ENCODE measurements at places on chromosomes 3 and 15.

GRCh38 chr3:13487403-13487802 lies 7.3 kb downstream of the HDAC11 start:
- no peak for DNase-seq

GRCh38 chr3:51269466-51269865 lies 115.6 kb upstream of the MANF start:
- no peak for DNase-seq

GRCh38 chr3:45169125-45169904 lies 23.1 kb upstream of the CDCP1 start:
- DNase-seq: no peak

DNA sequence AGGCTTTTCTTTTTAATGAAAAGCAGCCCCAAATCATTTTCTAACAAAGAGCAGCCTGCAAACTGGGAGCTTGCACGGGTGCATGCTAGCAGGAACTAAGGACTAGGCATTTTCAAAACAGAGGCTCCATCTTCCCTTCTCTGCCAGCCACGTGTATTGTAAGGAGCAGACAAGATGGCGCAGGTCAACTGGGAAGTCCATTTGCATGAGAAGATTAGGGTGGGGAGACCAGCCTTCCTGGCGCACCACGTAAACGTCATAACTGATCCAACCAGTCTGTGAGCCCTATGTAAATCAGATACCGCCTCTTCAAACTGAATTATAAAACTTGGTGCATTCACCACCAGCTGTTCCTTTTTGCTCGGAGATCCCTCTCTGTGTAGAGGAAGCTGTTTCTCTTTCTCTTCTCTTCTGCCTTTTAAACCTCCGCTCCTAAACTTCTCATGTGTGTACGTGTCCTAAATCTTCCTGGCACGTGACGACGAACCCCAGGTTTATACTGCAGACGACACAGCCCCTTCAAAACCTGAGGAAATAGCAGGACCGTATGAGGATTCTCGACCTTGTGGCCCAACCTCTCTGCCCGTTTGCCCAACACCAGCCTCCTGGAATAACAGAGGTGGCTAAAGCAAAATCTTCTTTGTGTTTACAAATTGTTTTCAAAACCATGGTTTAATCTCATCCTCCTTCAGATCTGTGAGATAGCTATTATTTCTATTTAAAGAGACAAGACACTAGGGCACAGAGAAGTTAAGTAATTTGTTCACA lies 26.4 kb upstream of the SLC30A4 start:
- DNase-seq: no peak

GRCh38 chr3:186298876-186299275 lies 63.2 kb downstream of the DGKG start:
- no peak for DNase-seq

DNA sequence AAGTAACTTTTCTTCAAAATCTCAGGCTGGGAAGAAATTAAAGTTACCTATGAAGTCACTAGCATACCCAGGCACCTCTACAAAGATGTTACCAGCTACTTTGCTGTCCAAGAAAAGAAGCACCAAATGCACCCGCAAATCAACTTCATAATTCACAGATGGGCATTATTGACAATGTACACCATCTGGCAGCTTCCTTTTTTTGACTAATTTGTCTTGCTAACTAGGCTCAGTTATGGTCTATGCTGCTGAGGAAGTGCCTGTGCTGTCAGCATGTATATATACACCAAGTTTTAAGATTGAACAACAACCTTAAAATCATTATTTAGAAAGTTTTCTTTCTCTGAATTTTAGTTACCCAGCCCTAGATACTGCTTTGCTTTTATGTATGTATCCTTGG lies 93.8 kb downstream of the NSUN3 start:
- no peak for DNase-seq

Data from GM12865 (cell line).